ENCODE measurements at places on chromosomes 12 and 14.
A peak's percentile ranks its signal among the peaks of the same experiment; 100 is the strongest.

- DNase-seq, result peak; percentile 13
Observed at GRCh38 chr14:96584199-96584906, 82.2 kb downstream of the PAPOLA start.

DNA sequence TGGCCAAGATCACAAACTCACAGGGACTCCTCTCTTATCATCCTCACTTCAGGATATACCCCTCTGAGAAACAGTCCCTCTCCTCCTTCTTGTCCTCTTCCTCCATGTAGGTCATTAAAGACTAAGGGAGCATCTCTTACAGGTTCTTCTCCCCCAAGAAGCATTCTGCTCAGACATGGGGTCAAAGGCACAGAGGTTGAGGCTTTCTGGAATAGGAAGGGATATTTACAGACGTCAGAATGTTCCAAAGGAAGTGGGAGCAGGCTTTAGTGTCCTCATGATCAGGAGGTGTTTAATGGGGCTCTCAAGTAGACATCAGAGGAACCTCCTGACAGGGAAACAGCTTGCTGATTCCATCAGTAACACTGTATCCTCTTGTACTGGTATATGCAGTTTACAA is 36.4 kb downstream of the PRPF40B start:
- no peak for DNase-seq

DNA sequence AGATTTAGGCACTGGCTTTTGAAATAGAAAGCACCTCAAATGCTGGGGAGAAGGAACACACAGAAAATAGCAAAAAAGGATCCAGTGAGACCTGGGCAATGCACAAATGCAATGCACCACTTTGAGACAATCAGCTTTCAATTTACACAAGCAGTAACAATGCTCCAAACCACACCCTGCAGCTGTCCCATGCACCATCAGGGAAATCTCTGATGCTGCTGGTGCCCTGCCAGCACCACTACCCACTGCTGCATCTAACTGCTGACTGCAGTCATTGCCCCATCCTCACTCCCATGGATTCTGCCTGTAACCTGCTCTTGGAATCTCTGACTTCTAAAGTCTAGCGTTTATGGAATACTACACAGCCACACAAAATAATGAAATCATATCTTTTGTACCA is 21.0 kb upstream of the HMGA2 start:
- DNase-seq, result no peak

- no peak for DNase-seq
Observed at GRCh38 chr14:76109087-76109880, 42.4 kb upstream of the GPATCH2L start.

- no peak for DNase-seq
Observed at GRCh38 chr12:117646520-117646919, 285.1 kb upstream of the NOS1 start.

DNA sequence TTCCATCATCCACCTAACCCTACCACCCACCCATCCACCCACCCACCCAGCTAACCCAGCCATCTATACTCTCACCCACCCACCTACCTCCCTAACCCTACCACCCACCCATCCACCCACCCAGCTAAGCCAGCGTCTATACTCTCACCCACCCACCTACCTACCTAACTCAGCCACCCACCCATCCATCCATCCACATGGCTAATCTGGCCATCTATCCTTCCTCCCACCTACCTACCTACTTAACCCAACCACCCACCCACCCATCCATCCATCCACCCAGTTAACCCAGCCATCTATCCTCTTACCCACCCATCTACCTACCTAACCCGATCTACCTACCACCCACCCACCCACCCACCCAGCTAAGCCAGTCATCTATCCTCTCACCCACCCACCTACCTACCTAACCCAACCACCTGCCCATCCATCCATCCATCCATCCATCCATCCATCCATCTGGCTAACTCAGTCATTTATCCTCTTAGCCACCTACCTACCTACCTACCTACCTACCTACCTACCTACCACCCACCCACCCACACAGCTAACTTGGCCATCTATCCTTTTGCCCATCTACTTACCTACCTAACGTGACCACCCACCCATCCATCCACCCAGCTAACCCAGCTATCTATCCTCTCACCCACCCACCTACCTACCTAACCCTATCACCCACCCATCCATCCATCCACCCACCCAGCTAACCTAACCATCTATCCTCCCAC is 44.1 kb downstream of the RFLNA start:
- DNase-seq, result no peak

DNA sequence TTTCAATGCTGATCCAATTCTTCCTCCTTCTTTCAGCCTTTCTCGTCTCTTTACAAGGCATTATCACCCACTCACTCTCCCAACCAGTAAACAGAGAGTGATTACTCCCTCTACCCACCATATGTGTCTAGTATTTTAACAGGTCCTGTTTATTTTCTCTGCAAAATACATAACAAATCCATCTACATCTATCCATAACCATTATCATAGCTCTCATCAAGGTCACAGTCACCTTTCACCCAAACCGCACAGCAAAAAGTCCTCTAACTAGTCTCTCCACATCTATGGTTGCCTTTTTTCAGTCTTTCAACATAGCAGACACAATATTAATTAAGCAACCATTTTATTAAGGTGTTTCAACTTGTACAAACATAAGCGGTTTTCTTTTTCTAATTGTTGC is 21.9 kb upstream of the RERG start:
- DNase-seq, result no peak

GRCh38 chr14:93266127-93266526 is 59.1 kb downstream of the UBR7 start:
- DNase-seq, result no peak

GRCh38 chr14:71692496-71692895 is 239.7 kb upstream of the RGS6 start:
- DNase-seq, result peak; percentile 76

DNA sequence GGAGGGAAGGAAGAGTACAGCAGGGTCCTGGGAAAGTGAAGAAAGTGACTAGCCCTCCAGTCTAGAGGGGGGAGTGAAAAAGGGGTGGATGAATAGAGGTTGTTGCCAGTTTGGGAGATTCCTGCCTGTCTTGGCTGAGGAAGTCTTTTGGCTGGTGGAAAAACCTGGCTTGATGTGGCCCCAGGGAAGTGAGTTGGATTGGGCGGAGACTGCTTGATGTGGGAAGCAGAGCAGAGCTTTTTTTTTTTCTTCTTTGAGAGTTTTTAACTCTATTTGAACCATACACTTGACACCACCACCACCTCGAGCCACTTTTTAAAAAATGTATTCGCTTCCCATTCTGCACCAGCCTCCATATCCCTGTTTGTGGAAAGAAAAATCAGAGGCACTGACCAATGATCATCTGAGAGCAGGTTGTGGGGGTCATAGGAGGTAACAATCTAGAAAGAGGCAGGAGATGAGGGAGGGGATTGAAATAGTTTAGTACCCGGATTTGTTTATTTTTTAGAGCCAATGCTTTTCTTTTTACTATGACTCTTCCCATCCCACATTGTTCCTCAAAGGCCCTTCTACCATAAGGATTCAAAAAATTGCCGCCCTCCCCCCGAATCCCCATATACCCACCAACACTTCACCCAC is 690 bp upstream of the DTX3 start:
- DNase-seq, result peak; percentile 24

DNA sequence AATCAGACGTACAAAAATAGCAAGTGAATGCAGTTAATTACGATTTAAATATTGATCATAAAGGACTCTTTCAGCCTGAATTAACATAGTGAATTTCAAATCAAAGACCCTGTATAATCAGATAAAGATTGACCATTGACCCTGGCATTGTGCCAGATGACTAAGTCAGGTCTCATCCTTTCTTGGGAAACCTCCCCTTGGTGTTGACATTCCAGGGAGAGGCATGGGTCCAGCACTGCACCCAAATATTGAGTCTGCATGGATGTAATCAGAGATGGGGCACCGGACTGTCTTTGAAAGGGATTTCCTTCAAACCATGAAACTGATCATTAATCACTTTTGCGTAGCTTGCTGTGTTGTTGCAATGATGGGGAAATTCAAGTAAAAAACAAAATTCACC is 1138.2 kb downstream of the BCL11B start:
- DNase-seq, result no peak

GRCh38 chr14:24325041-24325530 is 9.8 kb downstream of the ADCY4 start:
- no peak for DNase-seq

- DNase-seq, result no peak
Observed at GRCh38 chr14:75261820-75262219, 16.8 kb upstream of the FOS start.

DNA sequence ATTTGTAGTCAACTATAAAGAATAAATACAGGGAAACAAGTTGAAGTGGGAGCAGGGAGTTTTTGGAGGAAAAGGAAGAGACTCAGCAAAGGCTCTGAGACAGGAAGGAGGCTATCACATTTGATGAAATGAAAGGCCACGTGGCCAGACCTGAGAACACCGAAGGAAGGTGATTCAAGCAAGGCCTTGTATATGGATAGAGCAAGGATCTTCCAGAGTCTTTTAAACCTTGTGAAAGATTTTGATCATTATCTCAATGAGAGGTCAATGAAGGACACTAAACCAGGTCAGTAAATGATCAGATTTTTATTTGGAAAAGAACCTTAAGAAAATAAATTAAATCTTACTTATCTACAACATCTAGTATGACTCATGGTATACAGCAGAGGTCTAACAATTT is 523.5 kb downstream of the SLC16A7 start:
- DNase-seq, result no peak

- no peak for DNase-seq
Observed at GRCh38 chr14:36518586-36519430, 1.2 kb downstream of the NKX2-1 start.

DNA sequence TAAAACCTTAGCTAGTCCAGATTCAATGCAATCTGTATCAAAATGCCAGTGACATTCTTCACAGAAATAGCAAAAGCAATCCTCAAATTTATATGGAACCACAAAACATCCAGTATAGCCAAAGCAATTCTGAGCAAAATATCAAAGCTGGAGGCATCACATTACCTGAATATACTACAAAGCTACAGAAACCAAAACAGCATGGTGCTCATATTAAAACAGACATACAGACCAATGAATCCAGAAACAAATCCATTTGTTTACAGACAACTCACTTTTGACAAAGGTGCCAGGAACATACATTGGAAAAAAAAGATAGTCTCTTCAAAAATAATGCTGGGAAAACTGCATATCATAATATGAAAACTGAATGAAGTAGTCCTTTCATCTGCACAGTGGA is 4.8 kb downstream of the KLRC4 start:
- no peak for DNase-seq

DNA sequence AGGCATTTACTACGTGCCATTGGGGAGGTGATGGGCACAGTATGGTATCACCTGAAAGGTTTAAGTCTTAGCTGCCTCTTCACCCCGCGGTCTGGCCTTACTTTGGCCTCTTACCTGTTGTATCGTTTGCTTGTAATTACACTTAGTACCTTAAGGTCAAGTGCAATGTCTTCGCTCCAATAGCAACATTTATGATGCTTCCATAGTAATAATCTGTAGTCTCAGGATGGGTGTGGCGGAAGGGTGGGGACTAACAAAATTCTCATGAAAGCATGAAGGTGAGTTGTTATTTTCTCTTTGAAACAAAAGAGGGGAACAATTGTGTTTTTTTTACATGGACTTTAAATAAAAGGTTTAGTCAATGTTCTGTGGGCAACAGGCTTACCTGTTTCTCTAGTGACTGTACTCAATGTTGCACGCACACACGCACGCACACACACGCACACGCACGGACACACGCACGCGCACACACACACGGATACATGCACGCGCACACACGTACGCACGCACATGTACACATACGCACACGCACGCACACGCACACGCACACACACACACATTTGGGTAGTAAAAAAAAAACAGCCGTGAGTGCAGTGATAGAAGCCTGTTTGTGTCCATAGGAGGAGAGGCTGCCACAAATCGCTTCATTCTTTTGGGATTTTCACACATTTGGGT is 91.4 kb downstream of the DNAH10 start:
- no peak for DNase-seq

GRCh38 chr14:74793506-74794155 is 30.5 kb downstream of the YLPM1 start:
- DNase-seq, result peak; percentile 6

GRCh38 chr12:44019118-44019517 is 183.2 kb downstream of the TMEM117 start:
- no peak for DNase-seq

- peak; percentile 65 for DNase-seq
Observed at GRCh38 chr12:25929142-25929541, 29.3 kb upstream of the RASSF8 start.
